HCEC 1CT (cell line): ENCODE measurements at places on chromosomes 2 and 18.

- DNase-seq = no peak
Observed at GRCh38 chr2:2024751-2025481, 280.6 kb upstream of the PXDN start.

- DNase-seq = no peak
Observed at GRCh38 chr2:196990092-196990491, 63.6 kb upstream of the PGAP1 start.

DNA sequence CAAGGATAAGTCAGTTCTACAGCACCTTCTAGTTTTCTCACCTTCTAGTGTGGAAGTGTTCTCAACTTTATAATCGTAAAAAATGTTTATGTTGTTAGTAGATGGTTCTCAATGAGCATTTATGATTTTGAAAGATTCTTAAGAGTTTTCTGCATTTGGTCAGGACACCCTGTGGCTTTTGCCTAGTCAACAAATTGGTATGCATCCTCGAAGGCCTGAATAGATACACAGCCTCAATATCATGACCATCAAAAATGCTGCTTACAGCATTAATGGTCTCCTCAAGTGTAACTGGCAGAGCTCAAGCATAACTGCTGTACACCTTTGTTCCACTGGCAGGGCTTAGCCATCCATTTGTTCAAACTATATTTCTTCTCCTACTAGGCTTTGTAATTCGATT lies 96.7 kb downstream of the CRACDL start:
- DNase-seq = peak; percentile 71

DNA sequence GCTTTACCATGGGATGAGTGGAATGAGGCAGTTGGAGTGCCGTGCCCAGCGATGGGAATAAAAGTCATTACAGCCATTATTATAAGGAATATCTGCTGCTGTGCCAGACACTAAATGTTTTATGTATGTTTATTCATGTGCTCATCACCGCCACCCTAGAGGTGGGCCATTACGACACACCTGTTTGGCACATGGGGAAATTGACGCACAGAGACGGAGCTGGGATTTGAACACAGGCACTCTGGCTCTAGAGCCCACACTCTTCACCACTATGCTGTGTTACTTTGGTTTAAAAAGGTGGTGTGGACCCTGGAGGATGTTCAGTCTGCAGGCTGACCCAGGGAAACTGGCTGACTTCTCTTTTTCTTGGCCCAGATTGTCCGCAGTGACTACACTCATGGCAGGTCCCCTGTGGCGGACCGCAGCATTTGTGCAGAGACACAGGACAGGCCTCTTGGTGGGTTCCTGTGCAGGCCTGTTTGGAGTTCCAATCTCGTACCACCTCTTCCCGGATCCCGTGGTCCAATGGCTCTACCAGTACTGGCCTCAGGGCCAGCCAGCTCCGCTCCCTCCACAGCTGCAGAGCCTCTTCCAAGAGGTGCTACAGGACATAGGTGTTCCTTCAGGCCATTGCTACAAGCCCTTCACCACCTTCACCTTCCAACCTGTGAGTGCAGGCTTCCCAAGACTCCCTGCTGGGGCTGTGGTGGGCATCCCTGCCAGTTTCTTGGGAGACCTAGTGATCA lies 1.6 kb downstream of the TMEM177 start:
- DNase-seq = no peak

GRCh38 chr2:10397297-10397875 lies 50.7 kb downstream of the ODC1 start:
- no peak for DNase-seq

- DNase-seq = no peak
Observed at GRCh38 chr18:58267493-58267892, 223.5 kb downstream of the NEDD4L start.

DNA sequence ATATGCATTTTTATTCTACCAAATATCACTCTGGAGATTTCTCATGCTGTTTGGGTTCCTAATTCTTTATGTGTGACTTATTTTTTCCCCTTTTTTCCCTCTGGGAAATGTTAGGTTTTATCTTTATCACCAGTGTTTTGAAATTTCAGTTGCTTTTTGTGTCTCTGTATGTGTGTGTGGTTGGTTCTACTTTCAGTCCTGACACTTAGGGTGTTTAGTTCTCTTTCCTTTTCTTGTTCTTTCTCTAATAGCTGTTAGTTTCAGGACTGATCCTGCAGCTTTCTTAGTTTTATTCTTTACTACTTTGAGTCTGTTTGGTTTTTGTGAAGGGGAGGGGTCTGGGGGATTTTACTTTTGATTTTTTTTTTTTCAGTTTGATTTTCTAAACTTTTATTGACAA lies 23.1 kb downstream of the PPM1B start:
- DNase-seq = no peak

DNA sequence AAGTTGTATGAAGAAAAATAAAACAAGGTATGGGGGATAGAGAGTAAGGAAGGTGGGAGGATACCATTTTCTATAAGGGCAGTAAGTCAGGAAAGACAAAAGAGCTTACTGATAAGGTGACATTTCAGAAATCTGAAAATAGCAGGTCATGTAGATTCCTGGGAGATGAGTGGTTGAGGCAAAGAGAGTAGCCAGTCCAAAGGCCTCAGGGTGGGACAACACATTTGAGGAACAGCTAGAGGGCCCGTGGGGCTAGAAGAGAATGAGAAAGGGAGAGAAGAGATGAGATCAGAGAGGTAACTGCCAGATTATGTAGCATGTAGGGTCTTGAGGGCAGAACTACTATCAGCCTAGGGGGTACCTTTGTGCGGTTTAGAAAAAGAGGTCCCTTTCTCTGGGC lies 2.9 kb downstream of the CLHC1 start:
- no peak for DNase-seq

DNA sequence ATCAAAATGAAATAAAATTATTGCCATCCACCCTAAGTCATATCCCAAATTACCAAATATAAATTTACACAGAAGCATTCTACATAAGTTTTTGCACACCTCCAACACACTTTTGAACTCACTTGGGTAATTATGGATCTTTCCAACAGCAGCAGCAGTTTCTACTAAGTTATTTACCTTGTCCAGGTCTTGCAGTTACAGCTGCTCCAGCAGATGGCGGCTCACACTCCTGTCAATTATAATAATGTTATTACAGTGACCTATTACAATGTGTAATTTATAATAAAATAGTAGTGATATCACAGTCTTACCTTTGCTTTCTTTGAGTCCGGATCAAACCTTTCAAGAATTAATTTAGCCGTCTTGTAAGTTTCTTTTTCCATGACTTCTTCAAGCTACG lies 37.9 kb downstream of the LNPK start:
- DNase-seq = peak; percentile 3

- no peak for DNase-seq
Observed at GRCh38 chr2:232929303-232930058, 59.4 kb downstream of the SNORC start.

- no peak for DNase-seq
Observed at GRCh38 chr2:98157557-98157956, 70.6 kb downstream of the VWA3B start.

GRCh38 chr2:26309921-26310320 lies 36.0 kb upstream of the SELENOI start:
- no peak for DNase-seq

- DNase-seq = peak; percentile 43
Observed at GRCh38 chr2:47058003-47058931, 96.8 kb downstream of the STPG4 start.

DNA sequence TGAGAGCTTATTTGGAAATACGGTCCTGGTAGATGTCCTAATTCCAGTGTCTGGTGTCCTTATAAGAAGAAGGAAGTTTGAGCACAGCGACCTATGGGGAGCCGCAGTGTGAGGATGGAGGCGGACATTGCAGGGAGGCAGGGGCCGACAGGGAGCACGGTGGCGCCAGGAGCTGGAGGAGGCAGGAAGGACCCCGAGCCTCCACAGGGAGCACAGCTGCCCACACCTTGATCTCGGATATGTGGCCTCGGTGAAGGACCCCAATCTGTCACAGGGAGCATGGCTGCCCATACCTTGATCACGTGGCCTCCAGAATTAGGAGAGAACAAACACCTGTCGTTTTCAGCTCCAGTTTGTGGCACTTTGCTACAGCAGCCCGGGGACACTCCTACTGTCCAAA lies 461.6 kb upstream of the SALL3 start:
- DNase-seq = no peak

DNA sequence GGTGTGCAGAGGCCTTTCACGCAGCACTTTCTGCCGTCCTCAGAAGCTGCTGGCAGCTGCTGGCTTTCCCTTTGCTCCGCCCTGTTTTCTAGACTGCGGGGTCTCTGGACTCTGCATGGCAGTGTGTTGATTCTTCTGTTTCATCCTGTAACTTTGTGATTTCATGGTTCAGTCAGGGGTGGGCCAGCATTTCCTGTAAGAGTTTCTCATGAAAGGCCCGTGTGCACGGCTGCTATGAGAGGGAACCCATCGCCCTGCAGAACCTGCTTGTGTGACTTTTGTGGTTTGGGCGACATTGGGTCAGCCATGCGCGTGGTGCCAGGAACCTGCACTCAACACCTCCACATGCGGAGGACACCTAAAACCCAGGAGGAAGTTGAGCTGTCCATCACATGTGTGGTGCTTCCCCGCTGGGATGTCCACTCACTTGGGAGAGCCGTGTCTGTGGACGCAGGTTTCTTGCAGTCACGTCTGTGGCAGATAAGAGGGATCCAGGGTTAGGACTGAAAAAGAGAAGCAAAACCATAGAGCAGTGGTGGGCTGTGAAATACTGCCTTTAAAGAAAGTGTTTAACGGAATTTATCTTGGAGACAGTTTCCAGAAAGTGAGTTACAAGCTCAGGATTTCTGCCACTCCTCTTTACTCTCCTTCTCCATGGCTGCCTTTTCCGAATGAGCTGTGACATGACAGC lies 167.3 kb upstream of the ALKAL2 start:
- no peak for DNase-seq

DNA sequence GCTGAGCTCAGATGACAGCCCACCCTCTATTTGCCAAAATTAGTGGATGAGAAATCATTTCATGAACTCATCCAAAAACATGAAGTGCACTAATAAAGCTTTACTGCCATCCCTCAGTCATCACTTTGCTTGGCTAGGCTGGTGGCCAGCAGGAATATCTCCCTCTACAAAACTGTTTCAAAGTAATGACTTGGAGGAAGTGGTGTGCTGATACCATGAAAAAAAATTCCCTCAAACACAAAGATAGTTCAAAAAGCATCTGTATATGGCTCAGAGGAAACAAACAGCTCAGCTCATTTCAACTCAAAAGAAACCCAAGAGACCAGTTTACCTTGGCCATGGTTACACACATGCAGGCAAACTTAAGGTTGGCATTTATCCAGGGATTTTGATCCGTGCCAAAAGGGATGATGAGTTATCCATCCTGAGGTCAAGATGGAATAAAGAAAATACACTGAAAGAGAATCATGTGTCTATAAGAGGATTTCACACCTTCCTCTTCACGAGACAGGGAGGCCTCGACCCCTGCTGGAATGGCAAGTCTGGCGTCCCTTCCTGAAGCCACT lies 18.4 kb upstream of the WIPF1 start:
- DNase-seq = no peak

GRCh38 chr2:99468155-99468554 lies 21.7 kb downstream of the REV1 start:
- DNase-seq = no peak

- DNase-seq = no peak
Observed at GRCh38 chr2:105786231-105787230, 41.8 kb downstream of the NCK2 start.

DNA sequence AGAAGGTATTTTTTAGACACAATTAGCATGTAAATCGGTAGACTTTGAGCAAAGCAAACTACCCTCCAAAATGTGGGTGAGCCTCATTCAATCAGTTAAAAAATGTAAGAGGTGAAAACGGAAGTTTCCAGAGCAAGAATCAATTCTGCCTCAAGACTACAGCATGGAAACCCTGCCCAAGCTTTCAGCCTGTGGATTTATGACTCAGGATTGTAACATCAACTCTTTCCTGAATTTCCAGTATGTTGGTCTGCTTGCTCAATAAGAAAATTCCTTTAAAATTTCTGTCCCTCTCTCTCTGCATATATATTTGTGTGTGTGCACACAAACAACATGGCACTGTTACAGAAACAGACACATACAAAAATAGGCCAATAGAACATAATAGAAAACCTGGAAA lies 228.6 kb upstream of the DOK6 start:
- peak; percentile 21 for DNase-seq

DNA sequence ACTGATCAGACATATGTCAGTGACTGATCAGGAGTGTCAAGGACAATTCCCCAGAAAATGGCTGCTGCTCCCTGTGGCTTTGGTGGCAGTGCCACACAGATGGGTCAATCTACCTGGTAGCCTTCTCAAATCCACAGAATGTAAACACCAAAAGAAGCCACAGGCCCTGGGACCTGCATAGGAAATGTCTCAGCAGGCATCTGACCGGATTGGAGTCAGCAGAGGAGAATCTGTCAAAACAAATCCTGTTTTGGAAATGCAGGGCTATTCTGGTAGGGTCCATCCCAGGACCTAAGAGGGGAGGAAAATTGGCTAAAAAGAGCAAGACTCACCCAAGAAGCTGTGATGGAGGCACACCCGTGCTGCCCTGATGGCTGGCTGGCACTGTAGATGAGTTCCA lies 189.7 kb downstream of the TMEM247 start:
- DNase-seq = no peak

GRCh38 chr2:240962300-240963064 lies 35.9 kb upstream of the SNED1 start:
- DNase-seq = no peak

DNA sequence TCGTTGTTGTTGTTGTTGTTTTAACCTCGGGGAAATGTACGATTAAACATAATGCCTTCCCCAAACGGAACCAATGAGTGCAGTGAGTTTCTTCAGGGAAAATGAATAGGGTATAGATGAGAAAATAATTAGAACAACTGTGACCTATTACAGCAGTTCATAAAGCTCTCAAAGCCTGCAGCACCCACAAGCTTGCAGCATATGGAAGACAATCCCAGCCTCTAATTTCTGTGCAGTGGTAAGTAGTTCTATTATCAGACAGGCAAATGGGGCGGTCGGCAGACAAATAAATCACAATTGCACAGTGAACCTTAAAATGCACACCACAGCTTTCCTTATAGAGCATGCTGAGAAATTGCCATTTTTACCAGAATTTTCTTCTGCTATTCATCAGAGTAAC lies 159.5 kb downstream of the MYT1L start:
- no peak for DNase-seq

DNA sequence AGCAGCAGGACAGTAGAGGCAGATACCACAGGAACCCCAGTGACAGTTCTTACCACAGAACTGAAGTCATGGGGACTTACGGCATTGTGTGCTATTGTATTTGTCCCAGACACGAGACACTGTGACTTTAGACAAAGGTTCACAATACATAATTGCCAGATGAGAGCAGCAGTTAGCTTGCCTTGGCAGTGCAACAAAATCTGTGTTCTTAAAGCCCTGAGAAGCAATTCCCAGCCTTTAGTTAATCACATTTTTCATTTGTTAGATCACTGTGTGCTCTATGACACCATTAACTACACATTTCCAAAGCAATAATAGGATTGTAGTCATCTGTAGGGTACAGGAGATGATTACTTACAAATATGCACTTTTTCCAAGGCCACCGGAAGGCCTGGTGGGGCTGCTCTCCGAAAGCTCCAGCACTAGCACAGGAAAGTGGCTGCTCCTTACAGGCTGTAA lies 97.5 kb upstream of the LDLRAD4 start:
- peak; percentile 4 for DNase-seq
